ENCODE measurements at places on chromosomes 16 and 17.

- no peak for DNase-seq
Measured at GRCh38 chr17:57464191-57464864, 208.0 kb downstream of the MSI2 start.

DNA sequence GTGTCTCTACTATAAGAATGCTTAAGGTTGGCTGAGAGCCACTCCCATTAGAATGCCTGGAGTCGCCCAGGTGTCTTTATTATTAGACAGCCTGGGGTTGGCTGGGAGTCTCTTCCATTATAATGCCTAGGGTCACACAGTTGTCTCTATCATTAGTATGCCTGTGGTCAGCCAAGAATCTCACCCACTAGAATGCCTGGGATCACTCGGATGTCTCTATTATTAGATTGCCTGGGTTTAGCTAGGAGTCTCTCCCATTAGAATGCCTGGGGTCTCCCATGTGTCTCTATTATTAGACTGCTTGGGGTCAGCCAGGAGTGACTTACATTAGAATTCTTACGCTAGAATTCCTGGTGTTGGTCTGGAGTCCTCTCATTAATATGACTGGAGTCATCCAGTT lies 2255.3 kb downstream of the TP53TG3F start:
- DNase-seq = no peak

- no peak for DNase-seq
Measured at GRCh38 chr17:73240561-73240960, 21.1 kb downstream of the CPSF4L start.

GRCh38 chr17:37274461-37274860 lies 101.3 kb upstream of the C17orf78 start:
- DNase-seq = no peak

DNA sequence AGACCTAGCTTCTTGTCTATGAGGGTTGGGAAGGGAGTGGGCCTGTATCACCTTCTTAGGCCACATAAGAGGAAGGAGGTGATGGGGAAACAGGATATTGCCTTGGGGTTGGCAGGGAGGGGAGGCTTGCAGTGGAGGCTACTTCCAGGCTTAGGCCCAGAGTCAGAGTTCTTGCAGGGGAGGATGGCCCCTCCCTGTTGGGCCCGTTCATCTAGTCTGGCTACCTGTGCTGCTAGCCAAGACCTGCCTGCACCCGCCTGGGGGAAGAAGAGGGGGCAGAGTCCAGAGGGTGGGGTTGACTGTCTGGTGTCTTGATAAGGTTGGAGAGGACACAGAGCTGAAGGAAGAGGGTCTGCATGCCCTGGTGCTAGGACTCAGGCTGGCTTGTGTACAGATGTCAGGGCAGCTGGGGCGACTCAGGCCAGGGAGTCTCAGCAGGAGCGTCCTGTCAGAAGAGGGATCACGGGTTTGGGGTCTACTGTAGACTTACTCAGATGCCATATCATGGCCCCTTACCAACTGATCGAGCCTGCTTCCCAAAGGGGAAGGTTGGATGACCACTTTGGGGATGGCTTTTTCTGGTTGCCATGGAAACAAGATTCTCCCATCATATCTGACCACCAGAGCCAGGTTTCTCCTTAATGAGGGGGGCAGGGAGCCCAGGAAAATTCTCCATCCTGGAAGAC lies 5.3 kb downstream of the KDM6B start:
- no peak for DNase-seq

- DNase-seq = no peak
Measured at GRCh38 chr17:51610155-51610554, 349.8 kb downstream of the UTP18 start.

DNA sequence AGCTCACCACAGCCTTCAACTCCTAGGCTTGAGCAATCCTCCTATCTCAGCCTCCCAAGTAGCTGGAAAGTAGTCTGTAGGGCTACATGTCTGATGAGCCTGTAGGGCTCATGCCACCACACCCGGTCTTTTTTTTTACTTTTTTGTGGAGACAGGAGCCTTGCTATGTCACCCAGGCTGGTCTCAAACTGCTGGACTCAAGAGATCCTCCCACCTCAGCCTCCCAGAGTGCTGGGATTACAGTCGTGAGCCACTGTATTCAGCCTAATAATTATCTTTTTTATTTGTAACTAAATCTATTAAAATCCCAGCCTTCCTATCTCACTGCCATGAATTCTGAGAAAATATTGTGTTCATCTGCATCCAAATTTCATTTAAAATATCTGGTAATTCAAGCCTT lies 15.1 kb downstream of the BRIP1 start:
- DNase-seq = no peak

- DNase-seq = no peak
Measured at GRCh38 chr16:75787440-75787839, 61.1 kb upstream of the CPHXL start.
